HS-27A (cell line): ENCODE measurements at places on chromosomes 3 and 15.

GRCh38 chr3:55167586-55168317, 239.9 kb upstream of the LRTM1 start:
- no peak for DNase-seq

DNA sequence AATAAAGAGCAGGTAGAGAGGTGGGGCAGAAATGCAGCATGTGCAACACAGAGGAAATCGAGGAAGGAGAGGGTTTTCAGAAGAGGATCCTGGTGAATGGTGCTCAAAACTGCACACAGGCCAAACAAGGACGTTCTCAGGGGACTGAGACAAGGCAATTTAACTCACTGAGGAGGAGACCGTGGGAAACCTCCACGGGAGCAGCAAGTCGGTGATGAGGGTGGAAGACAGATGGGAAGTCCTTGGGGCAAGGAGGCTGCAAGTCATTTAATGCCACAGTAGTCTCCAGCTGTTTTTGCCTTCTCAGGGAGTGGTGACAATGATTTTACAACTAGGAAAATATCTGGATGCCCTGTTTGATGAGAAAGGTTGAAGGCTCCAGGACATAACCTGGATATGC, 11.5 kb upstream of the PDIA5 start:
- DNase-seq = no peak

- DNase-seq = no peak
Measured at GRCh38 chr3:176807938-176808337, 389.3 kb downstream of the TBL1XR1 start.

DNA sequence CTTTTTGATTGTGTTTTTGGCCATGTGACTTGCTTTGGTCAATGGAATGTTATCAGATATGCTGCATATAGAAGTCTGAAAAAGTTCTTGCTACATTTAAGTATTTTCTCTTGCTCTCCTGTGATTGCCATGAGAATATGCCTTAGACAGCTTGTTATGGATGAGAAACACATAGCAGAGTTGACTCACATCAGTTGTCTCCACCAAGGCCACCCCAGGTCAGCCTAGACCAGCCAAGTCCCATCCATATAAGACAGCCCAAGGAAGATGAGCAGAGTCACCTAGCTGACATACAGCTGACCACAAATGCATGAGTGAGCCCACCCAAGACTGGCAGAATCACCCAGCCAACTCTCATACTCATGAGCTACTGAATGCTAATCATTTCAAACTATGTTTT, 153.0 kb downstream of the THRB start:
- DNase-seq = no peak

- DNase-seq = no peak
Measured at GRCh38 chr3:23390989-23391553, 187.9 kb downstream of the UBE2E2 start.

DNA sequence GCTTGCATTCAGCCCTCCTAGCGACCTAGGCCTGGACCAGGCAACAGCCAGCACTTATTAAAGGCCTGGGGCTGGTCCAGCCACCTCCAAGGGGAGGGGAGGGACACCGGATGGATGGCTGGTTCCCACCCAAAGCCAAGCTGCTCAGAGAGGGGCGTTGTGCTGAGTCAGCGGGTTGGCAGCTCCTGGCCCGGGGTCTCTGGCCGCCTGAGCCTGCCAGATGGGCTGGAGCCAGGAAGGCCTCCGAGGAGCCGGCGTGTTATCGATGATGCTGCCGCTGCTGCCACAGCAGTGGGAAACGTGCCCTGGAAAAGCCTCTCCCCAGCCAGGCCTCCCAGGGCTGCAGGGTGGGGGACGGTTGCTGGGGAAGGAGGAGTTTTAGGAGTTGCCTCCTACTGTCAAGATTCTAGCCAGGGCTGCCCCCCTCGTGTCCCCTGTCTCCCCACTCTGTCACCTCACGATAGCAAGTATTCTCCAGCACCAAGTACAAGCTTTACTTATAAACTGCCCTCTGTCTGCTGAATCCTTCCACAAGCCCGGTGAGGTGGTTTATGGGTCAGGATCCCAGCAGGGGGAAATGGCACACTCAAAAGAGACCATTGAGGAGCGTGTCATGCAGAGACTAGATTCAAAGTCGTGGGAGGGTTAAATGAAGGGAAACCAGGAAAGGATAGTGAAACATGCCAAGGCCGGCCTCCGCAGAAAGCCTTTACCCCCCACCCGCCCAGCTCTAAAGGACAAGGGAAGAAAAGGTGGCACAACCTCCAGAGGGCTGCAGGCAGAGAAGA, 43.2 kb upstream of the TSEN2 start:
- DNase-seq = no peak

DNA sequence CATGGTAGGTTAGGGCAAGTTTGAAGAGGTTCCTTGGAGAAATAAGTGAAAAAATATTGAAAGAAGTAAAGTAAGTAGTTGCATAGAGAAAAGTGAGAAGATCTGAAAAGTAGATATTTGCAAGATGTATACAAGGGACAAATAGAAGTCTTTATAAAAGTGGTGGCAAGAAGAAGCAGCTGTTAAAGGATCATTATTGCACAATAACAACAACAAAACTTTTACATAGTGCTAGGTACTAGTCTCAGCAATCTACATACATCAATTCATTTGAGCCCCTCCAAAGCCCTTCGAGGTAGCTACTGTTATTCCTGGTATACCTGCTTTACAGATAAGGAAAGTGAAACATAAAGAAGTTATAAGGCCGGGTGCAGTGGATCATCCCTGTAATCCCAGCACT, 239.6 kb downstream of the MEIS2 start:
- DNase-seq = no peak
